Panc1 (cell line): ENCODE measurements at places on chromosomes 16 and 17. TPM values are rescaled to one million over a fixed set of nuclear protein-coding genes. Genes with fewer than 3 reads are reported as not detected.

The MT2A gene
- 673 TPM for total RNA-seq

GRCh38 chr16:64452446-64452845 lies 669.4 kb downstream of the CDH11 start:
- H3K27me3 ChIP-seq = no peaks in the 10 kb centered on the region
- H3K4me1 ChIP-seq = no peaks in the 10 kb centered on the region
- H3K27ac ChIP-seq = no peak overlapping the region
- H3K36me3 ChIP-seq = no peaks in the 10 kb centered on the region
- no peak for DNase-seq

The SHCBP1 gene
- 22.2 TPM for total RNA-seq

DNA sequence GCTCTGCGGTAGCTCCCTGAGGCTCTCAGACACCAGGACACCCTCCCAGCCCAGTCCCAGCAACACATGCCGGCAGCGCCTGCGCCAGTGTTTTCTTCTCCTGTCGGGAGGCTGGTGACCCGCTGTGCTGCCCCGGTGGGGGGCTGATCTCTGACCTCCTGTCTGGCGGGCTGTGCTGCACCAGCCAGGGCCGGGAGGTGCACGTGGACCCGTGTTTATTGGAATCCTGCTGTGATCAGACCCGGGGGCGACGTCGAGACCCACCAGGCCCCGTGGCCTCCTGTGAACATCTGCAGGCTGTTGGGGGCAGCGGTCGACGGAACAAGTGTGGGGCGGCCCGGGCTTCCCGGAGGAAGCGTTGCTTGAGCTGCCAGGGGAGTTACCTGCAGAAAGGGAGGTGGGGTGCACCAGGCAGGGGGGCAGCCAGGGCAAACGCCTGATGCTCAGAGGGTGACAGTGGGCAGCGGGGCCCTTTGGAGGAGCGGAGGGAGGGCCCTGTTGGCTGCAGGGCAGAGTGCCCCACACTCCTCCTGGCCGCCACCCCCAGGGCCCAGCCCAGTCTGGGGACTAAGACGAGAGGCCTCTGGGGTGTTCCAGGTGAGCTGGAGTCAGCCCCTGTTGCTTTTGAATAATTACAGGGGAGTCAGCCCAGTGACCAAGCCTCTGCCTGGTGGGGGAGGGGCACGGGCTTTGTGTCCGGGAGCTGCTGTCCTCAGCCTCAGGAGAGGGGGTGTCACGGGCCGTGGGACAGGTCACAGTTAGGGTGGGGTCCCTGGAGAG lies 2.3 kb upstream of the SSTR5 start:
- no peak for DNase-seq
- no peaks in the 10 kb centered on the region for H3K36me3 ChIP-seq
- no peak overlapping the region for H3K27ac ChIP-seq
- peaks cover 38% of the 10 kb centered on the region for H3K4me1 ChIP-seq

DNA sequence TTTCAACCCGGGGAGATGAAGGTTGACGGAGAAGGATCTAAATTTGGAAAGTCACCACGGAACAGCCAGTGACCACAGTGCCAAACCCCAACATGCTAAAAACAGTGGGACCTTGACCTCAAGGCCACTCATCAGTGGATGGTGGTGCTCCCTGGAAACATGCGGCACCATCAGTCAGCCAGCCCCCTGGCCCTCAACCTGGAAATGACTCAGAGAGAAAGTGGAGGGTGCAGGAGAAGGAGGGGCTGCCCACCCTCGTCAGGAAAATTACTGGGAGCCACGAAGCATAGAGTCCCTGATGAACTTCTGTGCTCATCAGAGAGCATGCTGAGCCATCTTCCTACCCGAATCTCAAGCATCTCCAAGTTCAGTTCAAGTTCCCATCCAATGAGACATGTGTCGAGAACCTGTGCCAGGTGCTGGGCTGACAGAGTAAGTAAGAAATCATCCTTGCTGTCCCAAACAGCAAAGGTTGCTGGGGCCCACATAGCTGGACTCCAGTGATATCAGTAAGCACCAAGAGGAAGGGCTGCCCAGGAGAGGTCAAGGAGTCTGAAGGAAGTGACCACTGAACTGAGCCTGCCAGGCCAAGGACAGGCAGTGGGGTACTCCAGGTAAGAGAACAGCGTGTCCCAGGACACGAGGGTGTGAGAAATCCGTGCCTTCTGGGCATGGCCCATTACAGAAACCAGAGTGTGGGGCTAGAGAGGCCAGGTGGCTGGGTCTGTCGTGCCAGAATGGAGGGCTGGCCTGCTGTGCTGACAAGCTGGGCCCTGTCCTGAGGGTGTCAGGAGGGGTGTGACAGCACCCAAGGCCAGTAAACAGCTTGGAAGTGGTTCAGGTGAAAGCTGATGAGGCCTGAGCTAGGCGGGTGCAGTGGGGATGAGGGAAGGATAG lies 5.2 kb downstream of the PECAM1 start:
- no peaks in the 10 kb centered on the region for H3K27me3 ChIP-seq
- no peak overlapping the region for H3K4me3 ChIP-seq
- H3K36me3 ChIP-seq = no peaks in the 10 kb centered on the region
- no peaks in the 10 kb centered on the region for H3K4me1 ChIP-seq
- no peak overlapping the region for H3K27ac ChIP-seq
- DNase-seq = no peak

The ZMYND15 gene
- 0.28 TPM for total RNA-seq

GRCh38 chr16:56346131-56346890 lies 79.0 kb downstream of the AMFR start:
- no peaks in the 10 kb centered on the region for H3K36me3 ChIP-seq
- H3K4me3 ChIP-seq = no peak overlapping the region
- no peak overlapping the region for H3K27ac ChIP-seq
- no peak for DNase-seq

The CIITA gene
- 0.41 TPM for total RNA-seq

The KRTAP1-5 gene
- not detected for total RNA-seq

The HAP1 gene
- 11.6 TPM for total RNA-seq

- no peaks in the 10 kb centered on the region for H3K36me3 ChIP-seq
- H3K4me1 ChIP-seq = no peaks in the 10 kb centered on the region
- DNase-seq = no peak
- no peak overlapping the region for H3K27ac ChIP-seq
- no peaks in the 10 kb centered on the region for H3K27me3 ChIP-seq
These were observed 24.5 kb downstream of the RCVRN start for GRCh38 chr17:9880582-9880999.
